Neural crest cell (in vitro differentiated cells): ENCODE measurements at places on chromosomes 11 and 22.
A peak's percentile ranks its signal among the peaks of the same experiment; 100 is the strongest.

GRCh38 chr11:95095858-95096587 lies 6.4 kb downstream of the ENDOD1 start:
- no peak for DNase-seq

DNA sequence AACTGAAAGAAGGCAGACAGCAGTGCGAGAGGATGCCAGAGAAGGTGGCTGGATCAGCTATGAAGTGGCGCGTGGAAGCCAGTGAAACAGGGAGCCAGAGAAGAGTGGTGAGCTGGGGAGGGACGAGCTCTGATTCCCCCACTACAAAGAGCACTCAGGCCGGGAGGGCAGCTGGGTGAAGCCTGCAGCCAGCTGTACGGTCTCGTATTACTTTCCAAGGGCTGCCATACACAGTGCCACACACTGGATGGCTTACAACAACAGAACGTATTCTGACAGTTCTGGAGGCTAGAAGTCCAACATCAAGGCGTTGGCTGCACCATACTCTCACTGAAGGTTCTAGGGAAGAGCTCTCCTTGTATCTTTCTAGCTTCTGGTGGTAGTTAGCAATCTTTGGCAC lies 47.1 kb upstream of the WNT11 start:
- DNase-seq: no peak

DNA sequence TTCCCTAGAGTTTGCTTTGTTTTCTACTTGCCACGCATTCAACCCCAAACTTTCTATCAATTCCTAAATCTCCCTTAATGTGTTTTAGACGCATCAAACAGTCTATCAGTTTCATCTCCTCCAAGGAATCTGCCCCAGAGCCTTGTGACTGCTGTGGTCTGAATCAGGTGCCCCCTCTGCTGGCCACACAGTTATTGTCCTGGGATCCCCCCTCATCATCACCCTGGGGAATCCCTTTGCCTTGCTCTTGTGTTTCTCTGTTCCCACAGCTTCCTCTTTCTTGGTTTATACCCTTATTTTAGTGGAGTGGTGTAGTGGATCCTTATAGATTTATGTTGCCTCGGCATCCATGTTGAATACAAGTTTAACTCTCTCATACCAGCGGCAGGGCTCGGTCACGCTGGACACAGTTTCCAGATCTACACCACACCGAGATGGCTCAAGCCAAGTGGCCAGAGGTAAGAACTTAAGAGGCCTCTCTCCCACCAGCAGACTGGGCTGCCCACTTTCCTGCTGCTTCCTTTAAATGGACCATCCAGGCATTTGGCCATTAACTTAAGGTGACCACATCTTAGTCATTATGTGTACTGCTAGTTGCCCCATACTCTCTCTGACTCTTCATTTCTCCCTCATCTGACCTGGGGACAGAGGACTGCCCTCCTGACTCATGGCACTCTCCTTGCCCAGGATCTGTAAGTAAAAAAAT lies 8.2 kb downstream of the UPB1 start:
- peak; percentile 43 for DNase-seq

DNA sequence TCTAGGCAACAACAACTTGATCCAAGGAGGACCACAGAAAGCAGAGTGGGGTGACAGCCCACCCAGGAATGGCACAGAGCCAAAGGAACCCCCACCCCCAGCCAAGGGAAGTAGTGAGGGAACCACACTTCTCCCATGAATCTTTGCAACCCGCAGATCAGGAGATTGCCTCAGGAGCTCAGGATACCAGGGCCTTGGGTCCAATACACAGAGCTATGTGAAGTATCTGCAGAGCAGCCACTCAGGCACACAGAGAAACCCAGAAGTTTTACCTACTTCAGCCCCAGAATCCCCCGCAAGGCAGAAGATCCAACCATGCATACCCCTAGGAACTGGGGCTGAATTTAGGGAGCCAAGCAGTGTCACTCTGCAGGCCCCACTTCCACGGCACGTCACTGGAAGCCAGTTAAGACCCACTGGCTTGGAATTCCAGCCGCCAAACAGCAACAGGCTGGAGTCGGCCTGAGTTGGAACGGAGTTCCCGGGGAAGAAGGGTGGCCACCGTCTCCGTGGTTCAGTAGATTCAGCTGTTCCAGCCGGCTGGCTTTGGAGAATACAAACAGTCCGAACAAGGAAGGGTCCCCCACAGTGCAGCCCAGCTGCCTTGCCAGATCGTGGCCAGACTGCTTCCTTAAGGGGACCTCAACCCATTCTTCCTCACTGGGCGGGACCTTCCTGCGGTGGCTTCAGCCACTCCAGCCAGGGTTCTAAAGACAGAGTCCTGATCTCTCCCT lies 174.1 kb downstream of the TTC28 start:
- no peak for DNase-seq

DNA sequence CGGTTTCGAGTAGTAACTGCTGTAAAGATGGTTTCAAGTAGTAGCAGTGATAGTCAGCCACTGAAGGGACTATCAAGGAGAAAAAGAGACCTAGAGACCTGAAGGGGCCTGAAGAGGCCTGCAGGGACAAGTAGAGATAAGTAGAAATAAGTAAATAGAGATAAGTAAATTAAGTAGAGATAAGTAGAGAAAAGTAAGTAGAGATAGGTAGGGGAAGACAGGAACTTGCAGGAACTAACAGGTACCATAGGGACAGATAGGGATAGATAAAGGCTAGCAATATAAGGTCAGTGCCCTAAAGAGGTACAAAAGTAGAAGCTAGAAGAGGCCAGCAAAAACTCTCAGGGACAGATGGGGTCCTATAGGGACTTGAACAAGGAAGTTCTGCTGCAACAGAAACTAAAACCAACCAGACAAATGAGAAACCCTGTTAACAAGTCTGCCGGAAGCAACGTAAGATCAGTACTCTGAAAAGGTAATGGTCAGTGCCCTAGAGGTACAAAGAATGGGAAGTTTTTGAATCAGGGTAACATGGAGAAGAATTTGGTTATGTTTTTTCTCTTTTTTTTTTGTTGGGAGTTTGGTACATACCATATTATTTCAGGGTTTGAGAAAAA lies 9.6 kb upstream of the SC5D start:
- no peak for DNase-seq

DNA sequence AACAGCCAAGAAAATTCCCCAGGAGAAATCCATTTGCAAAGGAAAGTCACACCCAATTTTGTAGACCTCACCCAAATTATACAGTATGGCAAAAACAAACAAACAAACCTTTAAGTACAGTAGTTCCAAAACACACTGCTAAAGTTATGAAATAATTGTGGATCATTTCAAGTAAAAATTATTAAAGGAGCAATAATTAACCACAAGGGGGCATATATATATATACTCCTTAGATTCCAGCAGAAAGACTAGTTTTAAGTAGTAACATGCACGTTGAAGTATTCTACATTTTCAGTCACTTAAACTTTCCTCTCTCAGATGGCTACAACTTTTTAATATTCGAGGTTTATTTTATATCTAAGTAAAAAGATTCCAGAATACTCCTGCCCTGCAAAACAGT lies 26.8 kb downstream of the RNF141 start:
- no peak for DNase-seq

- DNase-seq: no peak
Observed at GRCh38 chr22:49574881-49575702, 252.6 kb downstream of the BRD1 start.

DNA sequence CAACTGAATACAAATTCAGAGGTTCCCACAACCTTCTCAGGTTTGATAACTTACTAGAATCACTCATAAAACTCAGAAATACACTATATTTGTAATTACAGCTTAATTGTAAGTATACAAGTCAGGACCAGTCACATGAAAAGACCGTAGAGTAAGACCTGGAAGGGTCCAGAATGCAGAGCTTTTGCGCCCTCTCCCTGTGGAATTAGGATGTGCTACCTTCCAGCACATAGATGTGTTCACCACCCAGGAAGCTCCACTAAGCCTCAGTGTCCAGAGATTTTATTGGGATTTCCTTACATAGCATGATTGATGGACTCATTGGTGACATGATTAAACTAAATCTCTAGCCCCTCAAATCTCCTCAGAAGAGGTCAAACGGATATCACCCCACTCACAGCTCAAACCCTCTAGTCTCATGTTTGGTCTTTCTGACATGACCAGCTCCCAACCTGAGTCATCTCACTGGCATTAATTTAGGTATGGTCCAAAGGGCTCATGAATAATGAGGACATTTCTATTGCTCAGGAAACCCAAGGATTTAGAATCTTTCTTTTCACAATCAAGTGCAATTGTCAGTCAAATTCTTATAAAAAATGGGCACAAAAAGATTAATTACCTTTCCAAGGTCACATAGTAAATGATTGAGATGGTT lies 77.2 kb upstream of the UBASH3B start:
- DNase-seq: no peak

DNA sequence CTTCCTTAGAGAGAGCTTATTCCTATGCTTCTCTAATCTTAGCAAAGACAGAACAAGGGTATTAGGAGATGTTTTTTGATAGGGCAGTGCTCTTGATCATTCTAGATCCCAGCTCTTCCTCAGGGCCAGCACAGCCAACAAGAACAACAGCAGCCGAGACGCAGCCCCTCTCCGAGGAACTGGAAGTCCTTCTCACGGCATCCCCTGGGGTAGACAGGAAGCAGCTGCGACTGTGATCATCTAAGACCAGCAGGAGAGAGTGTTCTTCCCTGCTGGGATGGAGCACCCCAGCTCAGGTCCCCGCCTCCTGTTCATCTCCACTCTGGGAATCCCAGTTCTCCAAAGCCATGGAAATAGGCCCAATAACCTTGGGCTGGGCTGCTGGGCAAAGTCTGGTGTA lies 29.6 kb downstream of the IRAG1 start:
- DNase-seq: no peak

DNA sequence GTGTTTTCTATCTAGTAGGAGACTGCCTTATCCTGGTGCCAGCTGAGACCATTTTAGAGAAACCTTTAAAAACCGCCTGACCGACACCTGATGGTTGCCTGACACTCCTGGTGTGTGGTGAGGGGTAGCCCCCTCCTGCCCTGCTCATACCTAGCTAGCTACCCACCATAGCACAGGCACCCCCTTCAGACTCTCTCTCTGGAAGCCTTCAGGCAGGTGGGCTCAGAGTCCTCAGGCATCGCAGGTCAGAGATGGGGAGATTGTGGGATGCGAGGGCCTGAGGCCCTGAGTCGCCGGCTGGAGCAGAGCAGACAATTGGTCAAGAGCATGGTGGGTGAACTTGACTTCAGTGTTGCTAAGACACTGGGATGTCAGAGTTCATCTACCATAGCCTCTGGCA lies 424.6 kb downstream of the BRD1 start:
- no peak for DNase-seq

- no peak for DNase-seq
Observed at GRCh38 chr11:25910086-25910485, 421.8 kb upstream of the ANO3 start.

DNA sequence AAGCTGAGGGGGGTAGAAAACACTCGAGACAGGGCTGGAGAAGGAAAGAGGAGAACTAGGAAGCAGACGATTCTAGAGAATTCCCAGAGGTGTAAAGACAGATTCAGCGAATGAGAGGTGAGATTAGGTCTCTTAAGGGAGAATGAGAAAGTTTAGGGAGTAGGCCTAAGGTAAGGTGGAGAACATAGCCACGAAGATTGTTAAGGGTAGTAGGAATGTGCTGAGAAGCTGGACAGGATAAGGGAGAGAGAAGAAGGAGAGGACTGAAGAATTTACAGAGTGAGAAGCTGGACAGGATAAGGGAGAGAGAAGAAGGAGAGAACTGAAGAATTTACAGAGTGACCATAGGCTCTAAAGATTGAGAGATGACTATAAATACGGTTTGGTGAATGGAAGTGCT lies 908 bp downstream of the PPME1 start:
- DNase-seq: no peak

- peak; percentile 22 for DNase-seq
Observed at GRCh38 chr11:10623797-10624761, 55.6 kb upstream of the LYVE1 start.

GRCh38 chr11:35632301-35632700 lies 14.0 kb downstream of the FJX1 start:
- no peak for DNase-seq

GRCh38 chr11:24312464-24313238 lies 184.2 kb upstream of the LUZP2 start:
- no peak for DNase-seq

GRCh38 chr22:36606114-36606513 lies 77.1 kb upstream of the EIF3D start:
- DNase-seq: no peak

GRCh38 chr11:18836417-18836816 lies 44.8 kb upstream of the PTPN5 start:
- DNase-seq: no peak

GRCh38 chr11:64049509-64049908 lies 13.8 kb downstream of the FLRT1 start:
- DNase-seq: no peak

GRCh38 chr11:62804310-62805075 lies 747 bp downstream of the NXF1 start:
- no peak for DNase-seq

- no peak for DNase-seq
Observed at GRCh38 chr11:5624489-5625279, at the start of gene TRIM34. TRIM34 (plus strand) TSS chr11:5625001; CDS start chr11:5632332, 7,331 bp downstream.

DNA sequence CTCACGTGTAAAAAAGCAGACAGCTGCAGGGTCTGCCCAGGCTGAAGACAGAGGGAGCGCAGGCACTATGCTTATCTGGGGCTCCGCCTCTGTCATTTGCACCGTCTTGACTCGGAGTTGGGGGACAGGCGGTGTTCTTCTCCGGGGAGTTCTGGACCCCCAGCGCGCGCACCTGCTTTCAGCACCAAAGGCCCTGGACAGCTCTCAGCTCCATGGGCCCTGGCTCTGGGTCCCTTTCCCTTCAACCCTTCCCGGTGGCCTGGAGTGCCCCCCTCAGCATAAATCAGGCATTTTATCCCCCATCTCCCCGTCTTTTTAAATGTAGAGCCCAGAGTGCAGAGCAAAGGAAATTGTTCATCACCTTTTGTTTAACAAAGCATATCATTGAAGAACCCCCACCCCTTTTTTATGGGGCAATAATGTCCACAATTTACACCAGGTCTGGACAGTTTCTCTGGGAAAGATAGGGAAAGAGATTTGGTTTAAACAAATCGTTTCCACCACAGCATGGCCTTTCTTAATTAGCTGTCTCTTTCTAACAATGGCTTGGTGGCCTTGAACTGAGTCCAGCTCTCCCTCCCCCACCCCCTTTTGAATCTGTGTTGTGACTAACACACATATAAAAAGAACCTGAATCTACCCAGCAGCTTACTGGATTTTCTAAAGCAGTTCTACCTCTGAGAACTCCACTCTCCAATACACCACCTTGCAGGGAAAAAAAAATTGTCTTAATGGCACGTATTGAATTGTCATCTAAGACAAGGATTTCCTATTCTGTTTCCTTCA lies 1.7 kb downstream of the SEZ6L start:
- peak; percentile 30 for DNase-seq

- DNase-seq: peak; percentile 30
Observed at GRCh38 chr11:75468534-75469340, 35.7 kb upstream of the KLHL35 start.

DNA sequence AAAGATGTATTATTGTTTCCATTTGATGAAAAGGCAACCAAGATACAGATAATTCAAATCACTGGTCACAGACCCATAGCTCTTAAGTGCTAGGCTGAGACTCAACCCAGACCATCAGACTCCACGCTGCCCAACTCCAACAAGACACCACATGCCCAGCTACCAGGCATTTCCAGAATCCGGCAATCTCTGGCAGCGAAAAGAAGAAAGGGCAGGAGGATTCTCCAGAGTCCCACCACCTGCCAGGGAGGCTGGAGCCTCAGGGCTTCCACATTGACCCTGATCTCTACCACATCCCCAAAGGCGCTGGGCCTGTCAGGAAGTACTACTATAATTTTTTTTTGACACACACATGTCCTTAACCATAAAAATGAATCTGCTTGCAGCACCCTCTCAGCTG lies 61.4 kb upstream of the ARFGAP3 start:
- no peak for DNase-seq
